ENCODE measurements at places on chromosomes 11 and 22. TPM values are rescaled to one million over a fixed set of nuclear protein-coding genes. Genes with fewer than 3 reads are reported as not detected.

ARHGEF17 gene
- 30.3 TPM for total RNA-seq

USP2 gene
- not detected for total RNA-seq

PLA2G3 gene
- total RNA-seq, result 0.09 TPM

OR51B5 gene
- total RNA-seq, result not detected

OR52E8 gene
- not detected for total RNA-seq

COMT gene
- 151 TPM for total RNA-seq

Data from fibroblast of the aortic adventitia (primary cell).